ENCODE measurements at places on chromosomes 12 and 14.
A peak's percentile ranks its signal among the peaks of the same experiment; 100 is the strongest.

DNA sequence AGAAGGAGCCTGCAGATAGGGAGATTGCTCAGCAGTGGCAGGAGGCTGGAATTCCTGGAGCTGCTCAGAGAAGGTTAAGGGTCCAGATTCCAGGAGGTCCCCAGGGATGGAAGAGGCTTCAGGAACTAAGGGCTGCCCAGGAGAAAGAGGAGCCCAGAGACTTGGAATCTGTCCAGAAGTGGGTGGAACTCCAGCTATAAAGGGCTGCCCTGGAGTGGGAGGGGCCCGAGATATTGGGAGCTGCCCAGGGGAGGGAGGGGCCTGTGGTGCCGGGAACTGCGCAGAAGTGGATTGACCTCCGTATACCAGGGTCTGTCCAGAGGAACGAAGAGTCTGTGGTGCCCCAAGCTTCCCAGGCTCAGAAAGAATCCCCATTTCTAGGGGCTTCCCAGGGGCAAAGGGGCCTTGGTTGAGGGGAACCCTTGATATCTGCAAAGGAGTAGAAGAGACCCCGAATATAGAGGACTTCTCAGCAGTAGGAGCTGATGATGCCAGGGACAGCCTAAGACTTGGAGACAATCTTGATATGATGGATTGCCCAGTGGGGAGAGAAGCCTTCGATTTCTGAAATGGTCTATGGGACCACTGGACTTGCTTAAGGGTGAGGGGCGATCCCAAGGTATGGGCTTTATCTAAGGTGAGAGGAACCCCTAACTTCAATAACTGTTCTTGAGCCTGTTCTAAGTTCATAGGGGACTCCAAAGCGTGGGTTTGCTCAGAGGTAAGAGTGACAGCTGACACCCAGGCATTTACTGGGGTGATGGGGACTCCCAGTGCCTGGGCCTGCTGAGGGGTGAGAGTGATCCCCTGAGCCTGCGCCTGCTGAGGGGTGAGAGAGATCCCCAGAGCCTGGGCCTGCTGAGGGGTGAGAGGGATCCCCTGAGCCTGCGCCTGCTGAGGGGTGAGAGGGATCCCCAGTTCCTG, 45.0 kb downstream of the FAM186A start:
- DNase-seq = no peak

DNA sequence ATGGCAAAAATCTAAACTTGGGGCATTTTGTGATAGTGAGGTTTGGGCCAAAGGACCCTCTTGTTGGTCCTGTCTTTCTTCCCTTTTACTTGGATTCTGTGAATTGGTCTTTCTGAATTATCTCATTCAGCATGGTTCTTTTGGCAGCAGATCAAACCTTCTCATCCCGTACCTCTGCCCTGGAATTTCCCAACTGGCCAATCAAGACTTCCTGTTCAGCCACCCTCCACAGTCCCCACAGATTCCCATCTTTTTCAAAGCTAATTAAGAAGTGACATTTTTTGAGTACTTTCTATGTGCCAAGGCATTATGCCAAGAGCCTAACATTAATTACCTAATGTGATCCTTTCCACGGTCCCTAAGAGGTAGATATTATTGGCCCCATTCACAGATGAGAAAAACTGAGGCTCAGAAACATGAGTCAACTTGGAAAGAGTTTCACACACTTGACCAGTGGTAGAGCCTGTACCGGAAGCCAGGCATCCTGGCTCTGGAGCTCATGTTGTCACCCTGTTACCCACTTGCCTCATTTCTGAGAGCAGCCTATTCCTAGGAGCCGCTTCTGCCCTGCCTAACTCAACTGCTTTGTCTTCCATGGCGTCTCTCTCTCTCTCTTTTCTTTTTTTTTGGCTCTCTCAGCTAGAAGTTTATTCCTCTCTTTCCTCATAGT, 135.9 kb downstream of the C12orf75 start:
- DNase-seq = no peak

GRCh38 chr14:78524766-78525165, 354.6 kb downstream of the NRXN3 start:
- no peak for DNase-seq

DNA sequence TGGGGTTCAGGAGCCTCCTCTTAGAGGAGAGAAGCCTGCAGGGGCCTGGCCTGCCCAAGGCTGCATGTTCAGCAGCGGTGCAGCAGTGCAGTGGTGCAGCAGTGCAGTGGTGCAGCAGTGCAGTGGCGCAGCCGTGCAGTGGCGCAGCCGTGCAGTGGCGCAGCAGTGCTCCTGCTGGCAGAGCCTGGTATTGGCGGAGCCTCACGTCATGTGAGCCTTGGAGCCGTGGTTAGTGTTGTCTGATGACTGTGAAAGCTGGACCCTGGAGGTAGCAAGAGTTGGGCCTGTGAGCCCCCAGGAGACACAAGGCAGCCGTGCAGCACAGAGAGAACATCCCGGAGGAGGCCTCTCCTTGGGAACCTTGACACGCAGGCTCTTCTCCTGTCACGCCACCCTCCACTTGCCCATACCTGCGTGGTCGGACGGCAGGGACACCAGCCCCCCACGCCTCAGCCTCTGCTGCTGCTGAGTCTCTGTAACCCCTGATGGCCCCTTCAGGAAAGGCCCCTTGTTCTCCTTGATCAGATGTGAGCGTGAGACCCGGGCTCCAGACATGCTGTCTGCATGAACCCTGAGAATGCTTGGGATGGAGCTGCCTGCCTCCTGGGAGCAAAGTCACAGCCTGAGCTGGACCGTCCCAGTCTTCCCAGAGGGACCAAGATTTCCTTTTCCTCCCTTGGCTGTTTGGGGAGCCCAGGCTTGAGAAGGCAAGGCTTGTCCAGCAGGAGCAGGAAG, 193.7 kb downstream of the KIF26A start:
- DNase-seq = no peak

- no peak for DNase-seq
These were observed 8.2 kb downstream of the FAM234B start for GRCh38 chr12:13052421-13052820.

DNA sequence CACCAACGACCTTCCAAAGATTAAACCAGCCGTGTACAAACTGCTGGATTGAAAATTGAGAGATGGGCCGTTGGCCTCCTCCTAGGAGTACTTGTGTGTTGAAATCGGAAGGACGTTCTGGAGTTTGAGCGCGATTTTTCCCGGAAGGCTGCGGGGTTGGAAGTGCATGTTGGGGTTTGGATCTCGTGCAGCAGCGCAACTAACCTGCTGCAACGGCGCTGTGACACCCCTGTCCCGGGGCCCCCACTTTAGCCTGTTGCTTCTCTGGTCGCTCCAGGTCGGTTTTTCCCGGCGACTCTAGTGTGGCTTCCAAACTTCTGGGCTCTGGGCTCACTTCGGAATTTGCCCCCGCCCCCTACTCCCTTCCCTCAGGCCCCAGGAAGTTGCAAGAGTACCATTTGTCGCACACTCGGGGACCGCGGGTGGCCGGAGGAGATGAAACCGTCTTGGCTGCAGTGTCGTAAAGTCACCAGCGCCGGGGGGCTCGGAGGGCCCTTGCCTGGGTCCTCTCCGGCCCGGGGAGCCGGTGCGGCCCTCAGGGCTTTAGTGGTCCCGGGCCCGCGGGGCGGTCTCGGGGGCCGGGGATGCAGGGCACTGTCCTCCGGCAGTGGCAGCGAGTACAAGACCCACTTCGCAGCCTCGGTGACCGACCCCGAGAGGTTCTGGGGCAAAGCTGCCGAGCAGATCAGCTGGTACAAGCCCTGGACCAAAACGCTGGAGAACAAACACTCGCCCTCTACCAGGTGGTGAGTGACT, at the start of gene ACSS3:
ACSS3 (plus strand) TSS at position 394 of the 756 bp plus-strand sequence; CDS start at position 436, 42 bp downstream.
- no peak for DNase-seq

- DNase-seq = peak; percentile 76
These were observed at the start of gene TRAF3 for GRCh38 chr14:102776761-102777710. Gene TRAF3, plus strand, starts transcription at chr14:102777449. Its CDS starts 92,753 bp downstream, at chr14:102870202.

DNA sequence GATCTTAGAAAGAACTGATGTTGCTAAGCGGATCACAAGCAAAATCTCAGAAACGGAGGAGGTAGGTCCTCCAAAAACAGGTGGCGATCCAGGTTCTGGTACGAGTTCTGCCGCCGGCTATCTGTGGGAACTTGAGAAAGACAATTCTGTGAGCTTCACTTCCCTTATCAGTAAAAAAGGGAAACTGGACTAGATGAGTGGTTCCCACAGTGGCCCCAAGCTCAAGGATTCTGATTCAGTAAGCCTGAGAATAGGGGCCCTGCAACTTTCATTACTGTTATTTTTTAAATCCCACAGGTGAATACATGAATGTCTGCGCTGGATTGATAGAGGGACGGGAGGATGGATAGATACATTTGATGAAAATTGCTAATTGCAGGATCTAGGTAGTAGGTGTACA, 160.2 kb downstream of the PPM1H start:
- no peak for DNase-seq

DNA sequence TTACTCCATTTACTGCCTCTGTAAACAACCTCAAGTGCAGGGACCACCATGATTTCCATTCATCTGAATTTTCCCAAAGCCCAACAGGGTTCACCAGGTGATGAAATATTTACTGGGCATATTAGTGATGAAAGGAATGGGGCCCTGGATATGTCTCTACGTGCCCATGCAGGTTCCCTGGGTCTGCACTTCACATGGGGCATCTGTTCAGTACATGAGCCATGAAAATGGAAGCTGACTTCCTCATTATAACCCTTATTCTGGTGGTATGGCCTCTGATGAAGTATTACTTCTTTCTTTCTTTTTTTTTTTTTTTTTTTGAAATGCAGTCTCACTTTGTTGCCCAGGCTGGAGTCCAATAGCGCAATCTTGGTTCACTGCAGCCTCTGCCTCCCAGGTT, 26.5 kb upstream of the CORO1C start:
- DNase-seq = no peak

- DNase-seq = no peak
These were observed 77.8 kb downstream of the CCDC60 start for GRCh38 chr12:119412306-119412705.

GRCh38 chr12:84384384-84384783, 528.2 kb downstream of the SLC6A15 start:
- DNase-seq = no peak

- no peak for DNase-seq
These were observed 85.4 kb downstream of the PTCSC3 start for GRCh38 chr14:36091096-36091495.

- DNase-seq = no peak
These were observed 1.9 kb downstream of the RPLP0 start for GRCh38 chr12:120199025-120199424.

DNA sequence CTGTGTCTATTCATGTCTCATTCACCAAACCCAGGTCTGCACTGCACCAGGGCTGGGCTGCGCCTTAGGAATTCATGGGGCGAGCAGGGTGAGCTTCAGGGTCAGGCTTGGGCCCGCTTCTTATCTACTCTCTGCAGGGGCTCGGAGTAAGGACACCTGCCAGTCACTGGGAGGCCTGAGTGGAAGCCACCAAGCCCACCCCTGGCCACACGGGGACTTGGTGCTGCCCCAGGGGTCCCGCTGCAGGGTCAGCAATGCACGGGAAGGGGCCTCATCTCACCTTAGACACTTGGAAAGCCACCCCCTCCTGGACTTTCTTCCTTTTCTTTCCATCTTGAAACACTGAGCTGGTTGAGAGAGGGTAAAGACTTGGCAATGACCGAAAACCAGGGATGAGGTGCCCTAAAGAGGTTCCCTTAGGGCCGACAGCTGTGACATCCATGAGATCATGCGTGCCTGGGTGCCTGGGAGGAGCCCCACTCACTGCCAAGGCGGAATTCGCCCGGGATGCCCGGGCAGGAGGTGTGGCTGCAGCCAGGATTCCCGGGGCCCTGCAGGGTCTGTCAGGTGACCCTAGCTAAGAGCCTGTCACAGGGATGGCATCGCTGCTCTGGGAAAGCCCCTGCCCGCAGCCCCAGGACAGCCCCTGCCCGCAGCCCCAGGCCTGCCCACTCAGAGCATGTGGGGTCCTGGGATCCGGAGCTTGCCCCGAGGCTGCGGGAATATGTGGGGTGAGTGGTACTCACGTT, 45.5 kb upstream of the EML1 start:
- no peak for DNase-seq

DNA sequence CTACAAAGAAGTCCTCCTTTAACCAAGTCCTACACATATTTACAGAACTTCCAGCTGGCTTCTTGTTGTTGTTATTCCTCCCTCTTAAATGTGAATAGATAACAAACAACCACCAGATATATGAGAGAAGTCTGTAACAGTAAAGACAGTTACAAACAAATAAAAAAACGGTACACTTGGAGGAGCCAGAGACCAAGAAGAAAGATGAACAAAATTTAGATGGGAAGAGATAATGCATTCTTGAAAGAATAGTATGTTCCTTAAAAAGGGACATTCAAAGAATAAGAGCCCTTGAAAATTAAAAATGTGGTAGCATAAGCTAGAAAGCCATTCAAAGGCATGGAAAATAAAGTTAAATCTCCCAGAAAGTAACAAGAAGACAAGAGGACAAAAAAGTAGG, 25.9 kb downstream of the SLCO1A2 start:
- DNase-seq = no peak

GRCh38 chr14:65850429-65851135, 438.1 kb downstream of the FUT8 start:
- DNase-seq = peak; percentile 43

Measured in stimulated activated CD4-positive, alpha-beta T cell treated with anti-CD3 and anti-CD28 coated beads, TNF-alpha, amount 100 ng/mL, for 24 hours (primary cell).